ENCODE measurements at places on chromosomes 3 and 15.

DNA sequence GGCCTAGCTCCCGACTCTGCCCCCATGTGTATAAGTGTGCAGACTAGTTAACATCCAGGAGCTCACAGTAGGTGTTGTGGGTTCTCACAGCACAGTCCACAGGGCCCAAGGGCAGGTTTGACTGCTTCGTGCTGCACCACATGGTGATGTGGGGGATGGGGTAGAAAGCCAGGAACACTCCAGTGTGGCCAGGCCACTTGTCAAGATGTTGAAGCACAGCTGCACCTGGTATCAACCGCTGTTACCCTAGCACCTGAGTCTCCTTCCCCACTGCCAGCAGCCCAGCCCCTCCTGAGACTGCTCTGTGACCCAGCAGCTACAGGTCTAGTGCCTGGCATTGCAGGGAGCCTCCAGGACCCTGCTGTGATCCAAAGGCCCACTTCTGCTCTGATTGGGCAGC lies 53.4 kb downstream of the CHDH start:
- no peak for DNase-seq

GRCh38 chr3:37819591-37819990 lies 42.1 kb upstream of the CTDSPL start:
- no peak for DNase-seq

DNA sequence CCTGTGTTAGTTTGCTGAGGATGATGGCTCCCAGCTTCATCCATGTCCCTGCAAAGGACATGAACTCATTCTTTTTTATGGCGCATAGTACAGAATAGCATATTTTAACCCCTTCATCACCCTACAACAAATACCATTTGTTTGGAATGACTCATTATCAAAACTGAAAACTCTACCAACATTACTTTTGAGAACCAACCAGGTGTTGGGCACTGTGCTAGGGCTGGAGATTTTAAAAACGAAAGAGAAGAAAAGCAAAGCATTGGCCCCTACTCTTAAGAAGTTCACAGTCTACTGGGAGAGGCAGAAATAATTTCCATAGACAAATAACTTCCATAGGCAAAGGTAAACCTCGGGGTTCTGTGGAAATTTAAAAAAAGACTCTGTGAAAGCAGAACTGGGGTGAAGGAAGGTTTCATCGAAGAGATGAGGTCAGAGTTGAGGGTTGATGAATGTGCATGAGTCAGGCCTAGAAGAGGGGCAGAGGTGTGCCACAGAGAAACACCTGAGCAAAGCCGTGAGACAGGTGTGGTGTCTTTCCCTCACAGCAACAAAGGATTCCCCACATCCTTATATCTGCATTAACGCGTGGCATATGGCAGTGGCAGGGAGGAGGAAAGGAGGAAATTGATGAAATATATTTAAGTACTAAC lies 51.0 kb downstream of the MCF2L2 start:
- DNase-seq: no peak

GRCh38 chr3:171833789-171834460 lies 9.2 kb upstream of the TMEM212 start:
- no peak for DNase-seq

- no peak for DNase-seq
Measured at GRCh38 chr3:30203301-30203700, 403.1 kb upstream of the TGFBR2 start.

GRCh38 chr3:69085168-69085832 lies 563 bp downstream of the ARL6IP5 start:
- DNase-seq: peak; percentile 72

- DNase-seq: no peak
Measured at GRCh38 chr3:133840767-133841166, 35.2 kb downstream of the SRPRB start.

DNA sequence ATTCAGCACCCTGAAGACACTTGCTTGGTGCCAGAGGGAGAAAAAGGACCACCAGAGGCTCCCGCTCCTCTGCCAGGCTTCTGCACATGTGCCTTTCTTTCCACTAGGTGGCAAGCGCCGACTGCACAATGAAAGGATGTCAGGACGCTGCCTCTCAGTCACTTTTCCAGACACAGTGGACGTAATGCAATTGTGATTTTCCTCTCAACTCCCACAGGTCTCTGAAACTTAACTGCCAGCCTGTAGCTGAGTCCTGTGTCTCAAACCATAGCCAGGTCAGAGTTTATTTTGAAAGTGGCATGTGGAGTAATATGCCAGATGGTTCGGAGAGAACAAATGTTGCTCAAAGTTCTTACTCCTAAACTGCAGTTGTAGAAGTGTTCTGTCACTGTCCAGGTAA lies 162.9 kb downstream of the ITPR1 start:
- DNase-seq: peak; percentile 59

GRCh38 chr3:16658925-16659793 lies 53.9 kb upstream of the DAZL start:
- no peak for DNase-seq

DNA sequence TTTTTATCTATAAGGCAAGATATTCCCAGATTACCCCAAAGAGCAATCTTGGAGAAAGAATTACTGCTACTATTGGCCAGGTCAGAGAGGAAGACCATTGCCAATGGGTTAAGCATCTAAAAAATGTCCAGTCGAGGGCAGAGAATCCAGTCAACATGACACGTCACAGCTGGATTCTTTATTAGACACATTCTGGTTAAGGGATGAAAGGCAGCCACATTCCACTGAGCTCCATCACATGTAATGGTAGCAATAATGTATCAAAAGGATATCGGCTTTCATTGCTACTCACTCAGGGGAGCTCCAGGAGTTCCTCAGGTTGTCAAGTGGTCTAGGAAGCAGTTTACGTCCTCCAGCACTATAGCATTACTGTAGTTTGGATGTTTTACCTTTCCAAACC lies 421.1 kb downstream of the PLOD2 start:
- no peak for DNase-seq

- DNase-seq: no peak
Measured at GRCh38 chr3:105906836-105907235, 38.0 kb upstream of the CBLB start.

DNA sequence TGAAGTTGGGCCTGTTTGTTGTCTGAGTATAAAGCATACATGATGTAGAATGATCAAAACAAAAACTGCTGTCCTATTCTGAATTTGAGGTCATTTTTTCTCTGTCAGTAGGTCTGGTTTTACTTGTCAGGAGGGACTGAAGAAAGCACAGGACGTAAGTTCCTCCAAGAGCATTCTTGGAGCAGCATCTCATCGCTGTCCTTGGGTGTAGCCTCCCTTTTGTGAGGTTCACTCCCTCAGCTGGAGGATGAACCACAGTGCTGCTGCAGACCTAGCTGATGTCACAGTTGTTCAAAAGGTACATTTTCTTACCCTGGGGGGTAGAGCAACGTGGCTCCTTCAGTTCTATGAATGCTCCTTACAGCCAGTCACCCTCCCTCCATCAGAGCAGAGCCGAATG lies 490.0 kb upstream of the TBL1XR1 start:
- DNase-seq: no peak

GRCh38 chr3:155979746-155980145 lies 109.3 kb downstream of the GMPS start:
- DNase-seq: no peak

DNA sequence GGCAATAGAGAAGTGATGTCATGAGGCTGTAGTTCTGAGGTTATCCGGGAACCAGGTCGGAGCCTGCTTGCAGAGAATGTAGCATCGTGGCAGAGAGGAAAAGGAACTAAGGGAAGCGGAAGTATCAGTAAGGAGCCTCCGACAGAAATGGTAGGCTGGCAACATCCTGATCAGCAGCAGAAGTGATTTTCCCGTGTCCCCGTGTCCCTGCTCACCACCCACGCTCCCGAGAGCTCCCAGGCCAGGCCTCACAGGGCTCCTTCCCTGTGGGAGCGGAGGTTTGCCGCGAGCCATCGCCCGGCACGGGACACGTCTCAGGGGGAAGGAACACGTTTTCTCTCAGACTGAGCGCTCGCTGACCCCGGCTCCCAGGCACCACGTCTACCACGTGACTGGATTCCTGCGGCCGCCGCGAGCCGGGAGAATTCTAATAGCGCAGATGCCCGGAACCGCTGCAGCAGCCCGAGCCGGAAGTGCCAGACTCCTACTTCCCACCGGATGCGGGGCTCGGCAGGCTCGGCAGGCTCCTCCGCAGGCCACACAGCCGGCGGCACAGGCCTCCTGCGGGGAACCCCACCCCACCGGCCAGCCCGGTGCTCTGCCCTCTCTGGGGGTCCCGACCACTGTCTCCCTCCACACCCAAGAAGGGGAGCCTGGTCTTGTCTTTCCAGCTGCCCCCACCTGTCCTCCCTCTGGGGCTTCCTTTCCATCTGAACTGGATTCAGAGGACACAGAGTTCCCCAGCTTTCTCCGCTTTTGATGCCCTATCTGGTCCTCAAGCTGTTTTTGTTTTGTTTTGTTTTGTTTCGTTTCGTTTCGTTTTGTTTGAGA lies 99.3 kb downstream of the BDH1 start:
- DNase-seq: peak; percentile 82

- DNase-seq: no peak
Measured at GRCh38 chr3:193029800-193030199, 112.1 kb upstream of the MB21D2 start.

- DNase-seq: no peak
Measured at GRCh38 chr3:141311170-141311495, 57.2 kb upstream of the ZBTB38 start.

DNA sequence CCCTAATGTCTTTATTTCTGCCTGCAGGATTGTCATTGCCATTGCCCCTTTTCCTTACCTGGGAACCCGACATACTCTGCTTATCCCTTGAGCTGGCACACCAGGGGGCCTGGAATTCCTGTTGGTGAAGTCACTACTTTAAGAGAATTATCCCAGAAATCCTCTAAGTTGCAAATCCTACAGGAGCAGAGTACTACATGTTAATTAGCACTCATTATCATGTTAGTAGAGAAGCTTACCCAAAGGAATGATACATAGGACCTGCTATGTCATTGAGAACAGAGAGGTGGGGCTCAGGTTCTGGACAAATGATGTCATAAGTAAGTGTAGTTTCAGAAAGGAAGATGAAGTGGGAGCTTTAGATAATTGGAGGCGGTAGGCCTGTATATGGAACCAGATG lies 27.4 kb downstream of the SCG5 start:
- no peak for DNase-seq

GRCh38 chr15:99095626-99096025 lies 9.3 kb upstream of the SYNM start:
- DNase-seq: no peak

DNA sequence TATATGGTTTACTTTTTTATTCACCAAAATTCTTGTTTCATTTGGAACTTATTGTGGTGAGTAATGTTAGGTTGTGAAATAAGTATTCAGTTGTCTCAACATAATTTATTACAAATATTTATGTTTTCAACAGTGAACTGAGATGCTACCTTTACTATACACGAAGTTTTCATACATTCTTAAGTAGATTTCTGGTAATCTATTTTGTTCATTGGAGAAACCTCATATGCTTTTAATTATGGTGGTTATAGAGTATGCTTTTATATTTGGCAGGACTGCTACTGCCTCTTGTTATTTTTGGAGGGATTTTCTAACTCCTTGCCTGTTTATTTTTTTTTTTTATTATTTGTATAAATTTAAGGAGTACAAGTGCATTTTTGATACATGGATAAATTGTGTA lies 253.1 kb downstream of the NLGN1 start:
- no peak for DNase-seq

GRCh38 chr3:84891851-84892250 lies 66.9 kb upstream of the CADM2 start:
- no peak for DNase-seq

DNA sequence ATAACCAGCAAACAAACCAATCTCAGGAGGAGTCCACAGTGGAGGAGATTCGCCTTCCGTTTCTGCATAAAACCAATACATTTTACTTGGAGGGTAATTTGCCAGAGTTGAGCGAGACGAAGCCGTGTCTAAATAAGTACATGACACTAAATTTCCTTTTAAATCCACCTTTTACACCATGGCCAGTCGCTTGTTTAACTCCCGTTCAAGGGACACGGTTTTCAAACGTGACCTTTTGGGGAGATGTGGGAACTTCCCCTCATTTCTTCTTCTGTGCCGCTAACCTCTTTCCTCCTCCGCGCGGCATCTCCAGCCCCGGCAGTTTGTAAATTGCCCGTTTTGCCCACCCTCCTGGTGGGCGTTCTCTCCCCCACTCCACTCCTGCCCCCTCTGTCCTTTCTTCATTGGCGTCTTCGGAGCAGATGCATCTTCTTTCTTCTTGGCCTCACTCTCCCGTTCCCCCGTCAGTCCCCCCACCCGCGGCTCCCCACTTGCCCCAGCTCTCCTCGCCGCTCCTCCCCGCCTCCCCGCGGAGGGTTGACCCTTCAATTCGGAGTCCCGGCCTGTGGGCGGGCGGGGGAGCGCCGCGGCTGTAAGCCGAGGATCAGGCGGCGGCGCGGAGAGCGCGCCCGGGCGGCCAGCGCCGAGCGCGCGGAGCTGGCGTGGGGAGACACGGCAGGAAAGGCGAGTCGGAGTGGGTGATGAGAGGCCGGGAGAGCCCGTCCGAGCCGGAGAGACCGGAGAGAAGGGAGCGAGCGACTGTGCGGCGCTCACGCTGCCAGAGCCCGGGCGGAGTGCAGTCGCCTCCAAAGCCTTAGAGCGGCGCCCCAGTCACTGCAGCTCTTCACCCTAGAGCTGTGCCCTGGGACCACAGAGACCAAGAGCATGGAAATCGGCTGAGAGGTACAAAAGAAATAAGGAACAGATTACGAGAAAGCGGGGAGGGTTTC lies at the start of gene NLGN1:
NLGN1 (plus strand) TSS at position 584 of the 950 bp plus-strand sequence.
- peak; percentile 87 for DNase-seq

DNA sequence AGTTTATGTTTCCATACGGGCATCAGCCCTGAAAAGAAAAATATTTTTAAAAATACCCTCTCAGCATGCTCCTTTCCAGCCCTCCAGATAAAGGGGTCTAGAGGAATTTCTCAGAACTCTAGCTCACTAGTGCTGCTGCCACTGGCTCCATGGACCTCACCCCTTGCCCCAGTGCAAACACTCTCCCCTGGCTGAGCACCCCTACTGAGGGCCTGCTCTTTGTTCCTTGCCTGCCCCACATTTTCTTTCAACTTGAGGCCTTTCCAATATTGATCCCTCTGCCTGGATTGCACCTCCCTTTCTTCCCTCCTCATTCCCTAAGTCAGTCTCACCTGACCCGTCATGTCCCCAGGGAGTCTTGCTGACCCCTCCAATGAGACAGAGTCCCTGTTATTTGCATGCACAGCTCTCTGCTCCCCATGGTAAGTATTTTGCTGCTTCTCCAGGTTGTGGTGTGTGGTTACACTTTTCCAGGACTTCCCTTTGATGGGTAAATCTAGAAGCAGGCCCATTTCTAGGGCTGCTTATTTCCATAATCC lies 196.5 kb downstream of the EPHB1 start:
- no peak for DNase-seq

- no peak for DNase-seq
Measured at GRCh38 chr15:78715434-78715833, 74.4 kb upstream of the CHRNB4 start.

GRCh38 chr3:10006762-10007090 lies 19.5 kb upstream of the FANCD2 start:
- no peak for DNase-seq

GRCh38 chr3:124731760-124732159 lies 1.5 kb downstream of the UMPS start:
- DNase-seq: no peak

DNA sequence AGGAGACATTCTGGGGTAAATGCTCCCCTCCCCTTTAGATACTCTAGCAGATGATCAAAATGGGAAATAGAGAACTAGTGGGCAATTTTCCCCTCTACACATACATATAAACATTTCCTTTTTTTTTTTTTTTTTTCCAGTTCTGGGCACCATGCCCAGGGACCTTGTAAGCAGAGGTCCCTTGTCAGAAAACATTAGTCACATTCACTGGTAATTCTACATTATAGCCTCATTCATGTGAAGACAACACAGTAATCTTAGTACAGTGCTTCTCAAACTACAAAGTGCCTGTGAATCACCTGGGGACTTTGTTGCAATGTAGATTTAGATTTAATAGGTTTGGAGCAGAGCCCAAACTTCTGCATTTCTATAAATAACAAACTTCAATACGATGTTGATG lies 60.1 kb upstream of the ACTC1 start:
- DNase-seq: no peak

Measured in putamen (tissue), 1 donor.